Skin of body (tissue), 3 donors: ENCODE measurements at places on chromosomes 7 and 10. TPM values are rescaled to one million over a fixed set of nuclear protein-coding genes. Genes with fewer than 3 reads are reported as not detected.

DNA sequence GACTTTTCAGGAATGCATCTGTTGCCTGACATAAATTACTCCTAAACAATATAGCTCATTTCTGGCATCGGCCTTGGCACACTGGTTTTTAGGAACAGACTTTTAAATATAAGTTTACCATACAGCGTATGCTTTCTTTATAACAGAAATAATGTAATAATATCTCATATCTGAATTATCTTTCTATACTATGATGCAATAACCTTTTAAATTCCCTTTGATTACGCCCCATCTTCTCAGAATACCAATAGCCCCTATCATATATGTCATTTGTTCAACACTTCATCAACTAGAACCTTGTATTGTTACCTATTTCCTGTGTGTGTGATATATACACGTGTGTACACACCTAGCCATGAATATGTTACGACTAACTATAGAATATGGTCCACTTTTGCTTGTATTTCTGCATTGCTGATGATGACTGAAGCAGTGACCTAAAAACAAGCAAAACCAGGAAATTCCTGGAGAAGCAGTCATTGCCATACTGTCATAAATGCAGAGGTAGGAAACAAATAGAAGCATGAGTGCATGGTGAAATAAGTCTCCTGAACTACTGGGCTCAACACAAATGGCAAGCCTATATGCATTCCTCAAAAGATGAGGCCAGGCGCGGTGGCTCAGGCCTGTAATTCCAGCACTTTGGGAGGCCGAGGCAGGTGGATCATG is 618.4 kb upstream of the NRP1 start:
- DNase-seq: no peak

GRCh38 chr7:685540-685939 is 41.0 kb upstream of the DNAAF5 start:
- DNase-seq: no peak

LDB3 gene
- total RNA-seq: 25.0 TPM

DNA sequence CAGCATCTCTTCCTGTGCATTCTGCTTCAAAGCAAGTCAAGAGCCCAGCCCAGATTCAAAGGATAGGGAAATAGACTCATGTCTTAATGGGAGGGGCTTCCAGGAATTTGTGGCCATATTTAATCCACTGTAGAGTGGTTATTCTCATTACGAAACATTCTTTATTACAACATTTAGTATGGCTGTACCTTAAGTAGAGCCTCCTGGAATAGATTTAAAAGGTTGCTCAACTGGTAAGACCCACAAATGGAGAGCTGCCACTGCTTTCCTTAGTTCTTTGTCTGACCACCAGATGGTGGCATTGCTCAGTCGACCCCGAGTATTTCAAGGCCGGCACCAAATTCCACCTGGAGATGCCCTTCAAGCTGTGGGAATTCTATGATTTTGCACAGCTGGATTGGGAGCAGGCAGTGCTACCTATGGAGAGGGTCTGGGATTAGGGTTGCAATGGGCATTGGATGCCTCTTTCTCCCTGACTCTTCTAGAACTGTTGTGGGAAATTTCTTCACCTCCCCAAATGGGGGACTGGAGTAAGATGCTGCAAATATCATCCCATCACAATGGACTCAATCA is 102.2 kb downstream of the RBM20 start:
- DNase-seq: peak; percentile 30

DNA sequence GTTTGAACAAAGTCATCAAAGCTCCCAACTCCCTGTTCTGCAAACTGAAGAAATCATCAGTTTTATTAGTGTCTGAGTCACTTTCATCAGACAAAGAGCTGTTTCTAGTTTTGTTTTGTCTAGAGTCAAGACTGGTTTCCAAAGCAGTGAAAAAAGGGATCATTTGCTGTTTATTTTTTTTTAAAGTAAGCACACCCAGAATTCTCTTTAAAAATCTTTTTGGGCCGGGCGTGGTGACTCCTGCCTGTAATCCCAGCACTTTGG is 972.0 kb upstream of the CELF2 start:
- DNase-seq: no peak

SLC26A4 gene
- total RNA-seq: 1.1 TPM

NUDT1 gene
- 18.8 TPM for total RNA-seq

DNA sequence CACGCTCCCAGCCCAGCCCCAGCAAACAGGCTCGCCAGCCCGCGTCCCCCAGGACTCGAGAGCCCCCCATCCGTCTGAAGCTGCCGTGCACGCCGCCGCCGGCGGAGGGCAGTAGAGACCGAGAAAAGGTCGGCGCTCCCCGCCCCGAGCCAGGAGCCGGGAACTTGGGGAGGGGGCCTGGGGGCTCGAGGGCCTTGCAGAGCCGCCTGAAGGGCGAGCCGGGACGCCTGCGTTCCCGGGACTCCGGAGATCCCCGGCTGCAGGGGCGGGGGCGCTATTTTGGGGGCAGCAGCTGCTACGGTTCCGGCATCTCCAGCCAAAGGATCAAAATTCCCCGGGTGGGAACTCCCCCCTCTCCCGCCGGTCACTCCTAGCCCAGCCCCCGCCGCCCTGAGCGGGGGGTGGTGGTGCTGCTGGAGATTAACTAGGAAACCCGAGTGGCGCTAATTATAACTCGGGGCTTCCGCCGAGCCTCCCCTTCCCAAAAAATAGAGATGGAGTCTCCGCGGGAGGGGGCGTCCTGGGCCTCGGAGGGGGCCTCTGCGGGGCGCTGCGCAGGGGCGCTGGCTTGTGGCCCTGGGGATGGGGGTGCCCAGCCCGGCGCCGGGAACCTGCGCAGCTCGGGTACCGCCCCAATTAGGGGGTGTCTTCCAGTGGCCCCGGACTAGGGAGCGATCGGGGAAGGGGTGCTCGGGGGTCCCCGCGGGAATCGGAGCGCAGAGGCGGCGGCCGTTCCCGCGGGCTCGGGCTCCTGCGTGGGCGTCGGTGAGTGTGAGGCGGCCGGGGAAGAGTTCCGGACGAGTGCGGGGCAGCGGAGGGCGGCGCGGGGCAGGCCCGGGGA is 608 bp downstream of the ACHE start:
- no peak for DNase-seq

GRCh38 chr10:73876971-73877370 is 2.6 kb upstream of the CAMK2G start:
- DNase-seq: no peak

DNA sequence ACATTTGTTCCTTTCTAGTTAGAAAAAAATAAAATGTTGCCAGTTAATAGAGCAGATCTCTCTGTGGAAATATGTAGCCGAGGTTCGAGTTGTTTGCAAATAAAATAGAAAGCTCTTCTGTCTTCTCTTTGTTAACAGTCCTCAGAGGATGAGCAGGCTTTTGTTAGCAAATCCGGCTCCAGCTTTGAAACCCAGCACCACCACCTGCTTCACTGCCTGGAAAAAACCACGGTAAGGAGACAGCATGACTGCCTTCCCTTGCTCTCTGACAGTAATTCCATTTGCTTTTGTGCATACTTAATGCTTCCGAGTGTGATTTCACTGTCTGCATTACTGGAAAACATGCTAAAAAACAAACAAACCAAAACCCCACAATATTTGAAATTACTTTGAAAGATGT is 115.6 kb downstream of the TSPAN12 start:
- DNase-seq: no peak

- DNase-seq: no peak
Measured at GRCh38 chr7:105218939-105219770, 169.6 kb downstream of the SRPK2 start.

DNA sequence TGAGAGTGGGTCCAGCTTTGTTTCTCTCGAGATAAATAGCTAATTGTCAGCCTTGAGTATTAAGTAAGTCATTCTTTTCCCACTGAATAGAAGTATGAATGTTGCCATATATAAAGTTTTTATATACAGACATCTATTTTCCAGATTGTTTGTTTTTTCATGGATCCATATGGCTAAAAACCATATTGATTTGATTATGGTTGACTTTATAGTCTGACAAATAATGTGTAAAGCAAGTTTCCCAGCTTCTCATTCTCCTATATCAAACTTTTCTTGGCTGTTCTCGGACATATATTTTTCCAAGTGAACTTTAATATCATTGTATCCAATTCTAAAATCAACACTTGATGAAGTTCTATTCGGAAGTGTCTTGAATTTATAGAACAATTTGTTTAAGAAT is 352.4 kb upstream of the MEOX2 start:
- no peak for DNase-seq

GRCh38 chr7:151138153-151138851 is 29.2 kb downstream of the GBX1 start:
- DNase-seq: no peak

DNA sequence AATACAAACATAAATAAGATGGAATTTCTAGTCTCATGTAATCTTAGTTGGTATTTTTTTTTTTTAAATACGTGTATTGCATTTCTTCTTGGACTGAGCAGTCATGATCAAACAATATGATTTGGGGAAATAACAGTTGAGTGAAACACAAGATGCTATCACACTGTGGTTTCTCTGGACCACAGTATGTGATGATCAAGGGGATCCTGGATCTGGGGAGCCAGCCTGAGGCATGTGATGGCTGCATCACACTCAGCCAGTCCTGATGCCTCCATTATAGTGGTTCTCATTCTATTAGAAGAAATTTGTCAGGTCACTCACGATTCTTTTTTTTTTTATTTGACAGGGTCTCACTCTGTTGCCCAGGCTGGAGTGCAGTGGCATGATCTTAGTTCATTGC is 495.9 kb upstream of the POT1 start:
- no peak for DNase-seq

- DNase-seq: no peak
Measured at GRCh38 chr7:22452960-22453558, 46.9 kb downstream of the STEAP1B start.

ENTPD1 gene
- 26.0 TPM for total RNA-seq

DNA sequence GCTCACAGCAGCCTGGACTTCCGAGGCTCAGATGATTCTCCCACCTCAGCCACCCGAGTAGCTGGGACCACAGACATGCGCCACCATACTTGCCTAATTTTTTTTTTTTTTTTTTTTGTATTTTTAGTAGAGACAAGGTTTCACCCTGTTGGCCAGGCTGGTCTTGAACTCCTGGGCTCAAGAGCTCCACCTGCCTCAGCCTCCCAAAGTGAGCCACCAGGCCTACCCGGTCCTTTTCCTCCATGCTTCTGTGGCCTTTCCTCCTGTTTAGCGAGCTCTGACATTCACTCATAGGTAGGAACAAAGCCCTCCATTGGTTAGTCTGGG is 50.1 kb upstream of the SRPK2 start:
- no peak for DNase-seq

GRCh38 chr7:101108330-101108857 is 18.5 kb upstream of the SERPINE1 start:
- DNase-seq: no peak

DNA sequence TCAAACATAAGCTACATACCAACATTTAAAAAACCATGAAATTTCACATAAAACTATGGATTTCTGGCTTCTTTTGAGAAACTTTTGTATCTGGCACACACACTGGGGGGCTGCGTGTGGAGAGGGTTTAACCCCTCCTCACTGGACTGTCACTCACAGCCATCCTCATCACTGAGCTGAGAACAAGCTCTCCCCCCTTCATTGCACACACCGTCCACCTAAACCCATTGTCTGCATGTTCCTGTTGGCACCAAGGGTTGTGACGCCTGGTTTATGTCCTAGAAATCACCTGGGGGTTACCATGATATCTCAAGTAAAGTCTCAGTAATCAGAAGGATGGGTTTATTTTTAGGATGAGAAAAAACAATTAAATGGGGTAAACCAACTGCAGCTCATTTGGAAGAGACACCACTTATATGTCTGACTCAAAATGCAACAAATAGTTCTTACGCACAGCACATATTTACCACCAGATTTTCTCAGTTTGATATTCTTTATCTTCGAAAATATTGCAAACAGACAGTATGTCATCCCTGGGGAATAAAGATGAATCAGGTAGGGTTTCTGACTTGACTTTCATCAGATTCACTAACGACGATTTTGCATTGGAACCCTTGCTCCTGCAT is 218.5 kb upstream of the KLF6 start:
- DNase-seq: no peak

- peak; percentile 42 for DNase-seq
Measured at GRCh38 chr10:70508912-70509756, 30.6 kb downstream of the PALD1 start.

GRCh38 chr10:89946106-89946505 is 244.7 kb downstream of the KIF20B start:
- no peak for DNase-seq

DNA sequence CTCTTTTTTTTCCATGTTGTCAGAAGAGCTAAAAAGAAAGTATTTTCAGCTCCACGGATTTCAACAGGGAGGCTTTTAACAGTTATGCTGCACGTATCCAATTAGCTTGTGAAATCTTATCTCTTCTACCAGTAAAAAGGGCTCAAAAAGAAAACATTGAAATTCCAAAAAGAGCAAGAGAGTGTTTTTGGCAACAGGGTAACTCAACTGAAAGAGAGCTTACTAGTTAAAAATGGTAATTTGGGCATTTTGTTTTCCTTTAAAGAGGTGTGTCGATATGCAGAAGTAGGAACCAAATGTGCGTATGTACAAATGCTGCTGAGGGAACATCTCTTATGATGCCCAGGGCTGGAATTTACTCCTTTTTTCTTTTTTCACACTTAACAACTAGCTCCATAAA is 292.8 kb downstream of the PRKG1 start:
- no peak for DNase-seq
